ENCODE measurements at places on chromosomes 16 and 17.
A peak's percentile ranks its signal among the peaks of the same experiment; 100 is the strongest.

- DNase-seq: peak; percentile 47
These were observed 629 bp downstream of the GEMIN4 start for GRCh38 chr17:751269-752001.

DNA sequence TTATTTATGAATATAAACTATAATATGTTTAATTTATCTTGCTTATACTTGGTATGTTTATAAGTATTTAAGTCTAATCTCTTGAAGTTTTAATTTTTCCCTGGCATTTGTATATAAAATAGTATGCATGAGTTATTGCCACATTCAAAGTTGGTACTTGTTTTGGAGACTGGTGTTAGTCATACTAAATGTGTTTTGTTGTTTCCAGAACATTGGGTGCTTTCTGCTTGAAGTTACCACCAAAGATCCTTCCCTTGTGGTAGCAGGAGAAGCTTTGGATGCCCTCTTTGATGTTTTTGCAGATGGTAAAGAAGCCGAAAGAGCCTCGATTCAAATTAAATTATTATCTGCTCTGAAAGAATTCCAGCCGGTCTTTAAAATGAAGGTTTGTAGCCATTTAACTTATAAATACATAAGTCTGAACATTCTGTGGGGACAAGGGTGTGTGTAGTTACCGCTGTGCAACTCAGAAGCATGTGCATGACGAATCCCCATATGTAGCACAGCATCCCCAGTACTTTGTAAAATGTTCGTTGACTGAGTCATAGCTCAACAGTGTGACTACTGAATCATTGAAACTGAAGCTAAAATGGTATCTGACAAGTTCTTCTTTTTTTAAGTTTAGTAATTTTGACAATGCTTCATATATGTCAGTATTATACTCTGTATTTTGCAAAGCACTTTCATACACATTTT is 36.4 kb downstream of the HEATR3 start:
- no peak for DNase-seq

DNA sequence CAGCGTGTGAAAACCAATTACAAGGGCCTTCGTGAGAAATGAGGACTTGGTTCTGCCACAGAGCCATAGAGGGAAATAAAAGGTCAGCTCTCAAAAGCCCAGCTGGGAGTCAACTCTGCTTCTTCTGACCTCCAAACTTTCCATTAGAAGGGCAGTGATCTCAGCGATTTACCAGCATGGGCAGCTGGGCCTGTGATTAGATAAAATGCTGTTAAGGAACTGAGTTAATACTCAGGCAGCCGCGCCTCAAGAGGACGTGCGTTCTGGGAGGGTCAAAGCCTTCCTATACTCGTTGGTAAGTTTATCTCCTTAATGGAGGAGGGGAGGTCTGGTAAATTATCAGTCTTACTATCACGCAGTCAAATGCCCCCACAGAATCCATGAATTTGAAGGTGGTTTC is 480.2 kb upstream of the ERCC4 start:
- no peak for DNase-seq

DNA sequence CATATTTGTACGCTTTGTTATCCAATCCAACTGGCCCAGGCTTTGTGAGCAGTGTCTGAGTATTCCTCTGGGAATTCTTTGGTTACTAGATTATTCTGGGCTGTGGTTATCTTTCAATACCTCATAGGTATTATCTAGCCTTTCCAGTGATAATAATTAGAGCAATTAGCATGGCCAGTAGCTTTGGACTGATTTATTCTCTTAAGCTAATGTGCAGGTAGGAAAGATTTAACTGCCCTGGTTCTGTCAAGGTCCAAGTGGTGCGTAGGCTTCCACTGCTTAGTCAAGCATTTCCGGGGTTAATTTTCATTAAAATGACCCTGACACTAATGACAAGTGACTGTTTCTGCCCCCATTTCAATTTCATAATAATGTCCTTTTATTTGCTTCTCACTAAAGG is 54.2 kb upstream of the PMFBP1 start:
- DNase-seq: no peak

- no peak for DNase-seq
These were observed 18.8 kb downstream of the TANC2 start for GRCh38 chr17:62984801-62985200.

DNA sequence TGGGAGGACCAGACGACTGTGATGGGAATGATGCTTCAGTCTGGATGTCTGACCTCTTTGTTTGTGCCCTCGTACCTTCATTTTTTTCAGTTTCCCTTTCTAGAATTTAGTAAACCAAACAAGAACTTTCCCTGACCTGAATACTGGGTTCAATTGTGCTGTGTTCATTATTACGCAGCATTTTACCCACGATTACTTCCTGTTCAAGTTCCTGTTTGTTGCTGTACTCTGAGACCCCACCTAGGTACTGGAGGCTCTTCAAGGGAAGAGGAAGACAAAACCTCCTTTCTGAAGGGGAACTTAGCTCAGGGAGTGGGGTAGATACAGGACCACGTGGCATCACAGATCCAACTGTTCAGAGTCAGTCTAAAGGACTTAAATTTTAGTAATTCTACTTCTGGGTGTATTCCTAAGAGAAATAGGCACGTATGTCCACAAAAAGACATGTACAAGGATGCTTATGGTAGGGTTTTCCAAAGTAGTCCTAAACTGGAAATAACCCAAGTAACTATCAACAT is 9.2 kb upstream of the PRKCB start:
- peak; percentile 82 for DNase-seq

GRCh38 chr17:41692722-41693521 is 4.2 kb downstream of the EIF1 start:
- DNase-seq: peak; percentile 23

DNA sequence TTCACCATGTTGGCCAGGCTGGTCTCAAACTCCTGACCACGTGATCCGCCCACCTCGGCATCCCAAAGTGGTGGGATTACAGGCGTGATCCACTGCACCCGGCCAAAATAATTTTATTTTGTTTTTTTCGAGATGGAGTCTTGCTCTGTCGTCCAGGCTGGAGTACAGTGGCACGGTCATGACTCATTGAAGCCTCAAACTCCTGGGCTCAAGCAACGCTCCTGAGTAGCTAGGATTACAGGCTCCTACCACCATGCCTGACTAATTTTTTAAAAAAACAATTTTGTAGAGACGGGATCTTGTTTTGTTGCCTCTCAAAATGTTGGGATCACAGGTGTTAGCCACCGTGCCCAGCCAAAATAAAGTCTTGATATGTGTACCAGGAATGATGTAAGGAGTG is 2.4 kb upstream of the TTLL6 start:
- DNase-seq: no peak

DNA sequence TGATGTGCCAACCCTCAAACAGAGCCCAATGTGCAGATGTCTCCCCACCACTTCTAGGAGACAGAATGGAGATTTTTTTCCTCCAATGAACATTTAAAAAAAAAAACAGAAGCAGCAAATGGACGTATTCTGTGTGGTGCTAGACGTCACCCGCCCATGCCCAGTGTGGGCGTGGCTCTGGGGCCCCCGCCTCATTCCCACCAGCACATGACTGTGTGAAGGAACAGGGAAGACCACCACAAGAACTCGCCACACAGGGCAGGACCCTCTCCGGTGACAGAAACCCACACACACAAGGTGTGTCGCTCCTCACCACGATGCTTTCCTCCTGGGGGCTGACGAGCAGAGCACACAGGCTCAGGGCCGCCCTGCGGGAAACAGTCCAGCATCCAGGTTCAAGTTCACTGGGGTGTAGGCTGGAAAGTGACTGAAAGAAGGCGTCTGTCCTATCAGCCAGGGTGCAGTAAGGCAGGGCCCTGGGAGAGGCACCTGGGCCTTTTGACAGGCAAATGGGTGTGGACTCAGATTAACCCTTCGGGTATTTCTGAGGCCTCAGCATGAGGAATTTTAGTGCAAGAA is 53.5 kb downstream of the KLHDC4 start:
- DNase-seq: no peak

GRCh38 chr16:48574766-48575165 is 35.2 kb downstream of the N4BP1 start:
- no peak for DNase-seq

GRCh38 chr17:48632579-48633265 is 6.6 kb upstream of the HOXB9 start:
- no peak for DNase-seq

- DNase-seq: no peak
These were observed 2.9 kb upstream of the CARMIL2 start for GRCh38 chr16:67641779-67642708.

GRCh38 chr17:67679225-67679624 is 38.5 kb upstream of the NOL11 start:
- no peak for DNase-seq

DNA sequence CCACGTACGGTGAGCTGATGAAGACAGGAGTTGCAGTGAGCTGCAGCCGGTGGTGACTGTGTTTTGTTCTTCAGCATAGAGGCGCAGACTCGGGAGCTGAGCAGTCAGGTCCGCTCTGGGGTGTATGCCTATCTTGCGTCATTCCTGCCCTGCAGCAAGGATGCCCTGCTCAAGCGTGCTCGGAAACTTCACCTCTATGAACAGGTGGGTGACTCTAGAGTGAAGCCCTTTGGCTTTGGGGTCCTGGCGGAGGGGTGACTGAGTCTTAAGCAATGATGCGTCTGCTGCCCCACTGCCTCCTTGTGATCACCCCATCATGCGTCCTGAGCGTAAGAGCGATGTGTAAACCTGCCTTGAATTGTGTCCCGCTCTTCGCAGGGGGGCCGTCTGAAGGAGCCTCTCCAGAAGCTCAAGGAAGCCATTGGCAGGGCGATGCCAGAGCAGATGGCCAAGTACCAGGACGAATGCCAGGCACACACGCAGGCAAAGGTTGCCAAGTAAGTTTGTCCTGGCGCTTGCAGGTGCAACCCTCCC is 22.9 kb downstream of the UBN1 start:
- DNase-seq: no peak

- DNase-seq: no peak
These were observed 635 bp upstream of the AATF start for GRCh38 chr17:36947922-36948716.

GRCh38 chr17:76725580-76726230 is 701 bp downstream of the JMJD6 start:
- peak; percentile 74 for DNase-seq

GRCh38 chr16:12674071-12674470 is 129.6 kb downstream of the CPPED1 start:
- DNase-seq: no peak

DNA sequence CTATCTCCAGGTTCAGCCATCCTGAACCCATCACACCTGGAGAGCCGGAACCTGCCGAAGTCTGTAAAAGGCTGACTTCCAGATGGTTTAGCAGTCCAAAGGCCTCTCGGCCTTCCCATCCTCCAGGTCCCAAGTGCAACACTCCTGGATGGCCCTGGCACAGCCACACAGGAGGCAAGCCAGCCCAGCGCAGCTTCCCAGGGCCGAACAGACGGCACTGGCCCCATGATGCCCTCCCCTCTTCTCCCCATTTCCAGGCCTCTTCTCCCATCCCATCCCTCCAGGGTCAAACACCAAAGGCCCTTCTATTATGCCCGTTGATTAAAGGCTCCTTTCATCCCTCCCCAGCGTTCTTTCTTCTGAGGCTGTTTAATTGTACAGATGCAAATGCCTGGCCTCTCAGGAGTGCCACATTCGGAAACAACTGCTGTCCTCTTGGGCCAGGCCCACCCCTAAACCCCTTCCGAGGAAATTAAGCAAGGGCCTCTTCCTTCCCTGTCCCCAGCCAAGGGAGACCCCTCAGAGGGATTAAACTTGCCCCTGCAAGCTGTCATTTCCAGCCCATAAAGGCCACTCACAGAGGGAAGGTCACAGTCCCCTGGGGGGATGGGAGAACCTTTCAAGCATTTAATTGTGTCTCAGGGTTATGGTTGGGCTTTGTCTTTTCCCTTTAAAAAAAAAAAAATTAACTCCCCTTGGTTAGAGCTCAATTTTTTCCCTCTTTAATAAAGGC is 30.8 kb downstream of the AXIN2 start:
- DNase-seq: no peak

DNA sequence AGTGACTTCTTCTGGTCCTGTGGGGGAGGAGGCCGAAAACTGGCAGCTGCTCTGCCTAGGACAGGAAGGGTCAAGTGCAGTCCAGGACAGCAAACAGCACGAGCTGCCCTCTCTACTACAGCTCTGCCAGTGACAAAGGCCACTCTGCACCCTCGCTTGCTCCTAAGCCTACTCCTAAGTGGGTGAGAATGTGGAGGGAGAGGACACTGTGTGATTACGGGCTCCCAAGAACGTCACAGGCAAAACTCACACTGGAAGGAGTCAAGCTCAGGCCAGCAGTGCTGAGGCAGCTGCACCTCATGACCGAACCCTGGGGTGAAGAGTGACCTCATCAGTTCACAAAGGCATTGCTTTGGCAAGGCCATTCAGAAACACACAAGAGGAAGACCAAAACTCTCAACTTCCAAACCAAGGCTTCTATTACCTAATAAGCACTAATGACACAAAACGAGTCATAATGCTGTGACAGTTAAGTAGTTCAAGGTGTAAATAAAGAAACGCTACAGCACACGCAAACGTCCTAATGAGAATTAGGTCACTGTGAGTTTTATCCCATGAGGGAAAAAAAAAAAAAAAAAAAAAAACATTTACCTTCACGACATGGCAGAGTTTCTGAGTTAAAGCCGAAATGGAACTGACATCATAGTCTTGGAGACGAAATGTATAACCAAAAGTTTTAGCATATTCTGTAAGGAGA is 35.1 kb downstream of the MARF1 start:
- DNase-seq: peak; percentile 41

DNA sequence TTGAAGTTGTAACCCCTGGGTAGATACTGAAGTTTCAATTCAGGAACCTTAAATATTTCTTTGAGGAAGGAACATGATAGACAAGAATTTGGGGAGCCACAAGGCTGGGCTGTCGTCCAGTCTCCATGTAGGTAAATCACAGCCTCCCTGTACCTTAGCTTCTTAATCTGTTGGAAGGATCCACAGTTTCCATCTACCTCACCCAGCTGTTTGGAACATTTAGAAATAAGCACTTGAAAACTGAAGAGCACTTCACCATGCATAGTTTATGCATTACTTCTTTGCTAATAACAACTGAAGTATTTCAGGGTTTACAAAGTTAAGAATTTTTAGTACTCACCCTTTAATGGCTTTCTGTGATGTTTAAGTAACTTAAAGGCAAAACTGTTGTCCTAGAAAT is 17.2 kb downstream of the TXNDC11 start:
- no peak for DNase-seq

- DNase-seq: peak; percentile 79
These were observed 22.6 kb downstream of the ZNF213 start for GRCh38 chr16:3157229-3158025.

GRCh38 chr17:68257934-68258333 is 10.1 kb downstream of the AMZ2 start:
- no peak for DNase-seq

DNA sequence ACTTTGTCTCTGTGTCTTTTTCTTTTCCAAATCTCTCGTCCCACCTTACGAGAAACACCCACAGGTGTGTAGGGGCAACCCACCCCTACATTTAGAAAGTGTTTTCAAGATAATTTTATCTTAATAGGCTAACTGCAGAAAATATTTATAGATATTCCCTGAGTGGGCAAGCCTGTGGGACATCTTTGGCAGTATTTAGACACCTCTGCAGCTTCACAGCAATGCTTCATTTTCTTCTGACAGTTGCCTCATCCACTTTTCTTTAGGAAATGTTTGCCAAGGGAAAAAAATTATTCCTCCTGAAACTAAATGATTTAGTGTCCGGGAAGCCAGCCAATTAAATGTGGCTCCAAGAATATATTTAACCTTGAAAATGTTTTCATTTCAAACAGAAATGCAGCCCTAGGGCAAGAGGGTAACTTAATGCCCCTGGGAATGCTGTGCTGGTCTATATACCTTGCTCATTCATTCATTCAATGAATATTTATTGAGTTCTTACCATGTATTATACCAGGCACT is 290.4 kb downstream of the ABCC12 start:
- DNase-seq: no peak

GRCh38 chr17:40604327-40605080 is 39.2 kb upstream of the CCR7 start:
- DNase-seq: no peak
